Stimulated activated CD8-positive, alpha-beta memory T cell treated with anti-CD3 and anti-CD28 coated beads, Interleukin-4, amount 100 ng/mL, for 24 hours (primary cell): ENCODE measurements at places on chromosomes 13 and 19.

DNA sequence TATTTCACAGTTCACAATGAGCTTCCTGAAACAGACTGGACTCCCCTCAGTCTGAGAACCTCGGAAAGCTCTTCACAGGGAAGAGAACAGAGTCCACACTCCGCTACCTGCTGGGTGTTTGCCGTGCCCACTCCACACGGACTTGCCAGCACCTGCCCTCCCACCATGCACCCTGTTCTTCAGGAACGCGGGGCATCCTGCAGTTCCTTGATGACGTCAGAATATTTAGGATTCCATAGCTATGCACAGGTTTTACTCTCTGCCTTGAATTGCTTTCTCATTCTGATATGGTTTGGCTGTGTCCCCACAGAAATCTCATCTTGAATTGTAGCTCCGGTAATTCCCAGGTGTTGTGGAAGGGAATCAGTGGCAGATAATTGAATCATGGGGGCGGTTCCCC, 74.4 kb upstream of the FARP1 start:
- DNase-seq = no peak

GRCh38 chr19:35204799-35205732, 23.5 kb downstream of the FAM187B start:
- no peak for DNase-seq

DNA sequence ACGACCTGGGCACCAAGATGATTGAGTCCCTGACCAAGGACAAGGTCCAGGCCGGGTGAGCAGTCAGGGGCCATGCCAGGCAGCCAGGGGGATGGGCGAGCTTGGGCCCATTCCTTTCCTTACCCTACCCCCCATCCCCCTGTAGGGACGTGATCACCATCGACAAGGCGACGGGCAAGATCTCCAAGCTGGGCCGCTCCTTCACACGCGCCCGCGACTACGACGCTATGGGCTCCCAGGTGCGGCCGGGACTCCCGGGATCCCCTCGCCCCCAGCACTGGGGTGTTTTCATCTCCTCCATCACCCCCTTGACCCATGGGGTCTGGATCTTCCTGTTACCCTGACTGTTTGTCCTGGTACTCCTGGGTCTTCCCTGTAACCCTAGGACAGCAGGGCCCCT, 7.1 kb downstream of the LHB start:
- DNase-seq = no peak

DNA sequence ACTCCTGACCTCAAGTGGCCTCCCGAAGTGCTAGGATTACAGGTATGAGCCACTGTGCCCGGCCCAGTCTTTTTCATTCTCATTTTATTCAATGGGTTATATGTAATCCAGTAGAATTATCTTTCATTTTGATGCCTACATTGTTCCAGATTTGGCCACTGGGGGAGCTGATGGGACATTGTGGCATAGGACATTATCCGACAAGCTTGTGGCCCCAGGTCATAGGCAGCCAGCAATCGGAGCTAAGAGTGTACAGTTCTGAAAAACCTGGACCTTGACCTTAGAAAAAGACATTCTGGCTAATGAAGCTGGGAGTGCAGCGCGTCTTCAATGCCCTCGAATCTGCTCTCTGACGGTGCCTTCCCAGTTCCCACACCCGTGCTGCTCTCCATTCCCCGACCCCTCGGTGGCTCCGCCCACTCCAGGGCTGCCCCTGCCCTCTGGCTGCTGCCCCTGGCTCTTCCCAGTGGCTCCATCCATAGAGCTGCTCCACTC, 108.7 kb downstream of the TEX29 start:
- DNase-seq = no peak

DNA sequence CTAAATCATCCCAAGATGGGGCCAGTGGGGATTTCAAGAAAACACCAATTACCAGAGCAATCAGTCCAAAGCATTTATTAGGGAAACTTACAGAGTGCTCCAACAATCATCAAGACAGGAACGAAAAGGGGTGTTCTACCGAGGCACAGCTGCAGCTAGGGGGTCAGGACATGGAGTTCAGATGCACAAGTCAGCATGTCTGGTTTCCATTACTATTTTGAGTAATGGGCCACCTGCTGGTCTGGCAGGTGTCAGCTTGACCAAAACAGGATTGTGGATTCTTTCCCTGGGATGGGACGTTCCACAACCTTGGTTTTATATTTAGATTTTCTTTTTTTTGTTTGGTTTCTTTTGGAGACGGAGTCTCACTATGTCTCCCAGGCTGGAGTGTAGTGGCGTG, 3.9 kb upstream of the UBL5 start:
- no peak for DNase-seq

GRCh38 chr19:29031216-29031615, 181.7 kb downstream of the UQCRFS1 start:
- DNase-seq = no peak
